ENCODE measurements at places on chromosomes 13 and 19.

GRCh38 chr19:39263912-39264305, 4.3 kb upstream of the IFNL2 start:
- no peak for DNase-seq

DNA sequence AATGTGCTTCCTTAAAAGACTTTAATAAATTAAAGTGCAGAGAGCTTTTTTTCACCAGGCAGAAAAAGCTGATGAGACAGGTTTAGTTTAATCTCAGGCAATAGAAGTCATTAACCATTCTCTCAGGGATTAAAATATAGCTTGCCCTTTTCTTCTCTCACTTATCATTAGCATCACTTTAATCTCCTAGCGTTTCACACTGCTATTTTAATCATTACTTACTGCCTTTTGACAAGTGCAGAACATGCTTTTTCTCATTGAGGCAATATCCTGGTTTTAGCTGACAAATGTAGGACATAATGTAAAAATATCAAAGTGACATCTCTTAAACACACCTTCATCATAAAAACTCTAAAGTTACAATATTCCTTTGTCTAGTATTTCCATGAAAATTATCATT, 94.6 kb downstream of the DACH1 start:
- DNase-seq, result no peak

DNA sequence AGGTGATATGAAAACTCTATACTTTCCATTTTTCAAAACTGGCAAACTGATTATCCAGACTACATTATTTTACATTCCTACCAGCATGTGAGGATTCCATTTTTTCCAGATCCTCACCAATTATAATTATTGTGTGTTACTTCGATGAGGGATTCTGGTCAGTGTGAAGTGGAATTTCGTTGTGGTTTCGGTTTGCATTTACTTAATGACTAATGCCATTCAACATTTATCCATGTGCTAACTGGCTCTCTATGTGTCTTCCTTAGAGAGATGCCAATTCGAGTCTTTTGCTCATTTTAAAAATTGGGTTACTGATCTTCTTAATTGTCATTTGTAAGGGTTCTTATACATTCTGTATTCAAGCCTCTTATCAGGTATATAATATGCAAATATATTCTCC, 1551.3 kb upstream of the MIR17HG start:
- no peak for DNase-seq

GRCh38 chr19:2613507-2614295, 88.8 kb downstream of the GNG7 start:
- DNase-seq, result no peak

DNA sequence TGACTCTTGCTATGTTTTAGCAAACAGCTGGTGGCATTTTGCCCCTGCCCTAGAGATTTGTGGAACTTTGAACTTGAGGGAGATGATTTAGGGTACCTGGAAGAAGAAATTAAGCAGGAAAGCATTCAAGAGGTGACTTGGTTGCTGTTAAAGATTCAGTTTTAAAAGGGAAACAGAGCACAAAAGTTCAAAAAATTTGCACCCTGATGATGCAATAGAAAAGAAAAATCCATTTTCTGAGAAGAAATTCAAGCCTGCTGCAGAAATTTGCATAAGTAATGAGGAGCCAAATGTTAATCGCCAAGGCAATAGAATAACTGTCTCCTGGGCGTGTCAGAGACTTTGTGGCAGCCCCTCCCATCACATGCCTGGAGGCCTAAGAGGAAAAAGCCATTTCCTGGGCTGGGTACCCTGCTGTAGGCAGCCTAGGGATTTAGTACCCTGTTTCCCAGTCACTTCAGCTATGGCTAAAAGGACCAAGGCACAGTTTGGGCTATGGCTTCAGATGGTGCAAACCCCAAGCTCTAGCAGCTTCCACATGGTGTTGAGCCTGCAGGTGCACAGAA, 958.5 kb upstream of the MIR17HG start:
- DNase-seq, result no peak
